ENCODE measurements at places on chromosomes 5 and 9.

GRCh38 chr9:128340691-128341434 is 536 bp downstream of the SLC27A4 start:
- peak; percentile 9 for DNase-seq

DNA sequence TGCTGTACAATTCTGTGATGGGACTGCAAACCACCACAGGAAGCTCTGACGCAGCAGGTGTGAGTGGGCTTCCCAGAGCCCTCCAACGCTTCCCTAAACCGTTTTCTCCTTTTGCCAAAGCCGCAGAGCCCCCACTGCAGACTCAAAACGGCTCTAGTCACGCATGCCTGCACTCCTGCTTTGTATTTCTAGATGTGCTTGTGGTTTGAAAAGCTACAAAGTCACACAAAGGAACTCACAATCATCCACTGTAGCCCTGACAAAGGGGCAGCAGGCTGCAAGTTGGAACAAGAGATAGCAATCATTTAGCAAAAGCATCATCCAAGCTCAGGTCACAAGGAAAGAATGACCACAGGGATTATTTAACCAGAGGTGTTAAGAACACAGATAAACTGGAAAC is 79.3 kb downstream of the PTPN3 start:
- DNase-seq = no peak

GRCh38 chr9:74551266-74551665 is 54.1 kb downstream of the RORB start:
- no peak for DNase-seq

DNA sequence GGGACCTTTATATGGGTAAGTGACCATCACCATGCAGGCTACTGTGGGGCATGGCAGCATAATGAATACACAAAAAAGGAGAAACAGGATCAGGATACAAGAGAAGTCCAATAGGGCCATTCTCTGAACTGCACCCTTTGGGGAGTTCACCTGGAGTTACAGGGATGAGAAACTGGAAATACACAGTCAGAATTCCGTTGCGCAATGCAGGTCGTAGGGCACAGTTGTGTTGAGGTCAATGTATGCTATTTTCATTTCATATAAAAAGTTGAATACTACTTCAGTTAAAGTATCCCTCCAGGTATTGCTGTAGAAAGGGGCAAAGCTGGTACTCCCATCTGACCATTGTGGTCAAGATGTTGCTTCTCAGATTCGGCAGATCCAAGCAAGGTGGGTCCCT is 471.4 kb downstream of the DMRT2 start:
- DNase-seq = no peak

GRCh38 chr5:150625831-150626746 is 14.4 kb upstream of the SYNPO start:
- DNase-seq = no peak

- no peak for DNase-seq
These were observed 190.9 kb downstream of the RFK start for GRCh38 chr9:76203373-76203772.

DNA sequence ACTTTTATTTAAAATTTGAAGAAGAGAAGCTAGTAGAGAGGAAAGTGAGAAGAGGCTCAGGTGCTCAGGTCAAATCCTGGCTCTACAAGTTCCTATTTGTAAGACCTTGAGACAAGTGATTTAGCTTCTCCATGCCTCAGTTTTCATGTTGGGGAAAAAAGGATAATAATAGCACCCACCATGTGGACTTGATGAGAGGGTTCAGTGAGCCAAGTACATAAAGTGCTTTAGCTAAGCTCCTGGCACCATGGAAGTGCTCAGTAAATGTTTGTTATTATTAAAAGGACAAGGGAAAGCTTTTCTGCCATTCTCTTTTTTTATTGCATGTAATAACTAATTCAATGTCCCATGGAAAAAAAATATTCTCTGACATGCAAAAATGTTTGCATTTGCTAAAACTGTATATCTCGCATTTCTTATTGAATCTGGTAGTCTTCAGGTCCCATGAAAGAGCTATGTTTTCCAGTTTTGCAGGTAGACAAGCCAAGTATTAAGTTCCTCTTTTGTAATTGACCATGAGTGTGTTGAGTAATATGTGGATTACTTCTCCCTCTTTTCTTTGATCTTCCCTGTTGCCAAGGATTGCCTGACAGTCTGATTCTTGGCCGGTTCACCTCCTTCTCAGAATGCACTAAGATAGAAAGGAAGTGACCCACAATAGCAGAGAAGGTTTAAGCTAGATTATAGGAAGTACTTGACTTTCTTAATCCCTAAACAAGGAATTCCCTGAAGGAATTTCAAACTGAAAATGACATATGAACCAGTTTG is 45.6 kb upstream of the TRIM32 start:
- DNase-seq = no peak

DNA sequence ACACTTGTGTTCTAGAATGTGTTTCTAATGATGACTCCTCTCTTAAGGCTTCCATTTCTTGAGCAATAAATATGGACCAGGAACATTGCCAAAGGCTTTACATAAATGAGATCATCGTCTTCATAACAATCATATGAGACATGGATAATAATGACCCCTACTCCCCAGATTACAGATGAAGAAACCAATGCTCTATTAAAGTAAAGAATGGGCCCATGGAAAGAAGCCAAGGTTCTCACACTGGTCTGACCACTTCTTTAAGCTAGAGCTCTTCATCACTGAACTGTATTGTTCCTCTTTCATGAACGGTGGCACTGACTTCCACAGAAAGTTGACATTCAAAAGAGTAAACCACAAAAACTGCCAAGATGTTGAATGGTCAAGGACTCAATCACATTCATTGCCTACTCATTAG is 65.3 kb downstream of the MARCHF3 start:
- DNase-seq = no peak

GRCh38 chr5:61342071-61342501 is 10.0 kb downstream of the ZSWIM6 start:
- no peak for DNase-seq

- no peak for DNase-seq
These were observed 21.4 kb upstream of the FYB1 start for GRCh38 chr5:39240750-39241149.

DNA sequence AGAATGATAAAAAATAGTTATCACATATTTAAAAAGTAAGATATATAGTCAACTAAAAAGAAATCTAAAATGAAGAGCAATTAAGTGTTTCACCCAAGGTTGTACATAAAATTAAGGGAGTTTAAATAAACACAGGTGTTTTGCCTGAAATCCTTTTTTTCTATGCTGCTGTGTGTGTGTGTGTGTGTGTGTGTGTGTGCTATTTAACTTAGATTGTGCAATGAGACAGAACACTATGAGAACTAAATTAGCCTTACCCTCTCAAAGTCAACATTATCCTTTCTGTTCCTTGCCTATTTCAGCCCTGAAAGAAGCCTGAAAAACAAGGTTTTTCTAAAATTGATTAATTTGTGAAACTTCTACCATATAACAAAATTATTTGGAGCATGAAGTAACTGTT is 516.2 kb downstream of the ELAVL2 start:
- no peak for DNase-seq

DNA sequence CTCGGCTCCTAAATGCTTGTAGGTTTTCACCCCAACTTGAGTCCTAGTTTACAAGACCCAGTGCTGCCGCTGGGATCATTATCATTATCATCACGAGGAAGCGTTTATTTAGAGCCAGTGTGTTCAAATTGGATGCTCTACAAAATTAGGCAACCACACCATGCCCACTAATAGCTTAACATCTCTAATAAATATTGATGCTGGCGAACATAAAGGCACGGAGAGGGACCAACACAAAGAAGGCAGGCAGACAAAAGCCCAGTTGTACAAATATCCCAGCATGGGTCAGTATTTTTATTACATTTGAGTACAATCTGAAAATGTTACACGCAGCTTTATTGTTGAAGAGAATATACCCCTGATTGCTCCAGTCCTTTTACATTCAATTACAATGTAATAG is 4.7 kb downstream of the CFAP77 start:
- no peak for DNase-seq

GRCh38 chr5:115941051-115941675 is 21.1 kb upstream of the LVRN start:
- DNase-seq = no peak

DNA sequence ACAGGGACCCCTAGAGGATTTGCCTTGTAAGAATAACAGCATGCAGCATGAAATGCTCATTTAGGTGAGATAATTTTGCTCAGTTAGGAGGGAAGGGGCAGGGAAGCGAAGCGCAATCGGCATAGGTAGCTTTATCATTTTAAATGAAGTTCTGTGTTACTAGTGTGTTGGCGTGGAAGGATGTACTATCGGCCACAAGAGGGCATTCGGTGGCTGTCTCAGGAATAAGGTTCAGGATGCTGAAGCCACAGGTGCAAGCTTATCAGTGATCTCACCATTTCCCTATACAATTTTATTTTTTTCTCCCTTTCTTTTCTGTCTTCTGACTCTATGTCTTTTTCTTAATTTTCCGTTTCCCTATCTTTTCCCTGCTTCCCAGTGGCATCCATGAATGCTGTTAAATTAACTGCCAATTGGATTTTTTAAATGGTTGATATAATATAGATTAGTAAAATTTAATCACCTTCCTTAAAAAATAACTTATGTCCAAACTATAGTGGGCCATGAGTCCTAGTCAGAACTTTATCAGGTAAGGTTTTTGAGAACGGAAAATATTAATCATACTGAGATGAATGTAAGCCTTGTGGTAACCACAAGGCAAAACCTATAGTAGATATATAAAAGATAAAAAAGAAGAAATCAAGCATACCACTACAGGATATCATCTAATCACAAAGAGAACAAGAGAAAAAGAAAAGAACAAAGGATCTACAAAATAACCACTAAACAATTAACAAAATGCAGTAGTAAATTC is 1.2 kb upstream of the INSL6 start:
- DNase-seq = peak; percentile 42

- DNase-seq = no peak
These were observed 215.6 kb downstream of the FBXL7 start for GRCh38 chr5:15715535-15715934.

DNA sequence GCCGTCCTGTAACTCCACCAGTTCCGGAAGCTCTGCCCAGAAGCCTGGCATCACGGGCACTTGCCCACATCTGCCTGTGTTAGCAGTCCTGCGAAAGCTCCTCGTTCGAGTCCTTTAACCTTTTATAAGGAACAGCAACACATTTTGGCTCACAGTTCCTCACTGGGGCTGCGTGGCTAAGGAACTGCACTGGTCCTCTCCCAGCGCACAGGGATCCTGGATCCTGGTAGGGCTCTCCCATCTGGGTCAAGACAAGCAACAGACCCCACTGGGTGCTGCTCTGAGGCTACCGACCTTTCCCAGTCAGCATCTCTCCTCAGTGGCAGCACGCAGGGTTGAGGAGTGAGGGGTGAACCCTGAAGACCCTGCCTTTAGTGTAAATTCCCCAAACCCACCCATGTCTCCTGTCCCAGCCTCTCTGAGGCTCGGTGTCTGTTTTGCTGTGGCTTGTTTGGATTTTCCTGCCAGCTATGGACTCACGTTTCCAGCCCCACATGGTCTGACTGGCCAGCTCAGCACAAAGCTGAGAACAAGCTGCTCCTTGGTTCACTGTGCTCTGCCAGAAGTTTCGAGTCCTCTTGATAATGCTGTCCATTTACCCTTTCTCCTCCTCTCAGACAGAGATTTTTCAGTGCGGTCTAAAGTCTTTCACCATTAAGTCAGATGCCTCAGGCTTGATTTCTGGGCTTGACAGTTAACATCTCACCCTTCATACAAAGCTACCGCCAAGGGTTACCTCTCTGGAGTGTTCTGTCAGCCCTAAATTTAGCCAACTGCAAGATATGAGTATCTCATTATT is 80.0 kb downstream of the AK8 start:
- no peak for DNase-seq

GRCh38 chr5:149961186-149961685 is 678 bp downstream of the SLC26A2 start:
- no peak for DNase-seq

DNA sequence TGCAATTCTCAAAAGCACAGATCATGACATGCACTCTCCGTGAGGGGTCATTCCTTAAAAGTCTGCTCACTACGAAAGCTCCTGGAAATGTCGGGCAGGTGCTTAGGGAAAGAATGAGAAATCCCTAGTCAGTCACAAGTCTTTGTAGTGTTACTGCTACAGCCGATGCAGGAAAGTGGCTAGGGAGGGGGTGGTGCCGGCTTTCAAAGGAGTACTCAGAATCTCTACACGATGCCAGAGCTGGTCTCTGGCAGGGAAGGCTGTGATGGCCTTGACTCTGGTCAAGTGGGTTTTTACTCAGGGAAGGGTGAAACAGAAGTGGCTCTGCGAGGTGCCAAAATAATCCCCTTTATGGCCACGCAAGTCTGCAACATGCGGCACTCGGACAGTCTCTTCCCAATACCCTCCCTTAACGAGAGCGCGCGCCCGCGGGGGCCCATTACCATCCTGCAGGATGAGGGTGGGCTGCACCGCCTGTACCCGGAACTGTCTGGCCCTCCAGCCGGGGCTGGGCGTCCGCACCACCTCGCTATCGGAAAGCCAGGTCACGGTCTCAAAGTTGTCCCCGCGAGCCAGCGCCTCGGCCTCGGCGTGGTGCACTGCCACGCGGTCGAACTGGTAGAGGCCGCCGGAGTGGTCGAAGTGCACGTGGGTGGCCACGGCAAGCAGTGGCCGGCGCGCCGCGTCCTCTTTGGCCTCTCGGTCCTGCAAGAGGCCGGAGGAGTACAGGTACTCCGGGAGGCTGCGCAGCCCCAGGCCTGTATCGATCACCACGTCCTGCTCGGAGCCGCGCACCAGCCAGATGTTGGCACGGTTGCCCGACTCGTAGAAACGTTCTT is 956 bp downstream of the MBLAC2 start:
- peak; percentile 1 for DNase-seq

GRCh38 chr5:169178274-169178673 is 122.7 kb downstream of the SLIT3 start:
- DNase-seq = no peak

GRCh38 chr9:18457510-18457909 is 16.4 kb upstream of the ADAMTSL1 start:
- no peak for DNase-seq

GRCh38 chr5:149205625-149206523 is 64.6 kb downstream of the ABLIM3 start:
- no peak for DNase-seq

DNA sequence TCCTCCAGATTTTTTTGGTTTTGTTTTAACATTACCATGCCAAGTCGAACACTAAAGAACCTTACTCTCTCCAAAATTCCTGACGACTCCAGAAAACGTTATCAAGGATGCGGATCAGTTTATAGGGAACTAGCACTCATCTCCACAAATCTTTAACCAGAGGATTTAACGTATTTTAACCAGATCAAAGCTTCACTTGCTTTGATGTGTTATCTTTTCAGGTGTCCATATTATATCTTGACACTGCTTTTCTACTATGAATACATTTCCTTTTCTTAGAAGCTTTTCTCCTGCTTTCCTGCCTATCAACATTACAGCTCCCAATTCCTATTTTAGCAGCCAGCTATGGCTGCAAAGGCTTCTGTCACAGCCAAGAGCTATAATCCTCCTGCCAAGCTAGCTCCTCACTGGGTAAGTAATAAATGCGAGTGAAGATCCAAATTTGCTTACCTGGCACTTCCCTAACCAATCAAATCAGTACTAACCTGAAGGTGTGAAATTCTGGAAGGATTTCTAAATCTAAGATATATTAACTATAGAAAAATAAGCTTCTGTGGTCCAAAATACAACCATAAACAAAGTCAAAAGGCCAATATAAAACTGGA is 60.2 kb downstream of the CDC14B start:
- no peak for DNase-seq

All from activated T-cell treated with anti-CD3 and anti-CD28 coated beads for 4 hours (primary cell).